ENCODE measurements at places on chromosomes 13 and 19. TPM values are rescaled to one million over a fixed set of nuclear protein-coding genes. Genes with fewer than 3 reads are reported as not detected.

CCNE1 gene
- total RNA-seq: 7.0 TPM

LHB gene
- total RNA-seq: 1.8 TPM

UPK1A gene
- total RNA-seq: not detected

UCHL3 gene
- 56.8 TPM for total RNA-seq

GRCh38 chr19:50638600-50638999 lies 1.1 kb downstream of the SYT3 start:
- DNase-seq: no peak
- H3K4me3 ChIP-seq: no peak overlapping the region
- H3K27me3 ChIP-seq: peaks cover 5% of the 10 kb centered on the region
- H3K4me1 ChIP-seq: no peaks in the 10 kb centered on the region

DNA sequence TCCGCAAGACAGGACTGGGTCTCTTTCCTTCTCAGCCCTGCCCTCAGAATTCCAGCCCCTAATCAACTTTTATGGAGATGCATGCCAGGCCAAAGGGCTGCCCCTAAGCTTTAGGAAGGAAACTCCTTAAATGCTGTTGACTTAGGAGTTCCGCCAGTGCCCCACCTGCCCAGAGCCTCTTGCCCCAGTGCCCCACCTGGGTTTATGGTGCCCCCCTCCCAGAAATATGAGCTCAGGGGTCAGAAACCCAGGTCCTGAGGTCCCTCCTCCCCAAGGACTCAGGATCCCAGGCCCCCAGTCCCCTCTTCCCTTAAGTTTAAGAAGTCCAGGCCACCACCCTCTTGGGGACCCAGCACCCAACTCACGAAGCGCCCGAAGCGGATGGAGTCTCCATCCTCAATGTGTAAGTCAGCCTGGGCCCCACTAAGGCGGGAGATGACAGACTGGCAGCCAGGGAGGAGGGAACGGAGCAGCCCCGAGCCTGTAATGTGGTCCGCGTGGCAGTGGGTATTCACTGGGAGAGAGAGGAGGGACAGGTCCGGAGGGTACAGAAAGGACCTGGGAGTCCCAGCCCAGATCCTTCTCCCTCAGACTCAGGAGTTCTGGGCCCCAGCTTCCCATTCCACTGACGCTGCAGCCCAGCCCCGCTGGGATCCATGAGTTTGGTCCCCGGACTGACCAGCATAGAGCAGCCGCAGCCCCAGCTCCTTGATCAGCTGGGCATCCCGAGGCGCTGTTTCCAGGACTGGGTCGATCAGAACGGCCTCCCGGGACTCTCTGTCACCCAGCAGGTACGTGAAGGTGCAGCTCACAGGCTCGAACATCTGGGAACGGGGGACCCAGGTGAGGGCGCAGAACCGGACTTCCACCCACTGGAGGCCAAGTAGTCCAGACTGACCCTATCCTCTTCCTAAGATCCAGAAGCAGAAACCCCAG lies 897 bp downstream of the ETHE1 start:
- peak overlapping the region; percentile 92 for H3K27ac ChIP-seq
- peaks cover 34% of the 10 kb centered on the region for H3K4me1 ChIP-seq
- peak overlapping the region; percentile 58 for H3K4me3 ChIP-seq
- no peaks in the 10 kb centered on the region for H3K36me3 ChIP-seq
- DNase-seq: peak; percentile 70
- no peaks in the 10 kb centered on the region for H3K27me3 ChIP-seq

DNA sequence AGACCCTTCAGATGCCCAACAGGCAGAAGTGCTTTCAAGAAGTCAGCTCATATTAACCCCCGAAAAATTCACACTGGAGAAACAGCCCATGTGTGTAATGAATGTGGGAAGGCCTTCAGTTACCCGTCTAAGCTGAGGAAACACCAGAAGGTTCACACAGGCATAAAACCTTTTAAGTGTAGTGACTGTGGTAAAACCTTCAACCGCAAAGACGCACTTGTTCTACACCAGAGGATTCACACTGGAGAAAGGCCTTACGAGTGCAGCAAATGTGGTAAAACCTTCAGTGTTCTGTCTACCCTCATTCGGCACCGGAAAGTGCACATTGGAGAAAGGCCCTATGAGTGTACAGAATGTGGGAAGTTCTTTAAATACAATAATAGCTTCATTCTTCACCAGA lies 8.6 kb downstream of the ZNF584 start:
- H3K27ac ChIP-seq: no peak overlapping the region
- H3K27me3 ChIP-seq: no peaks in the 10 kb centered on the region
- H3K36me3 ChIP-seq: peaks cover 39% of the 10 kb centered on the region

DNA sequence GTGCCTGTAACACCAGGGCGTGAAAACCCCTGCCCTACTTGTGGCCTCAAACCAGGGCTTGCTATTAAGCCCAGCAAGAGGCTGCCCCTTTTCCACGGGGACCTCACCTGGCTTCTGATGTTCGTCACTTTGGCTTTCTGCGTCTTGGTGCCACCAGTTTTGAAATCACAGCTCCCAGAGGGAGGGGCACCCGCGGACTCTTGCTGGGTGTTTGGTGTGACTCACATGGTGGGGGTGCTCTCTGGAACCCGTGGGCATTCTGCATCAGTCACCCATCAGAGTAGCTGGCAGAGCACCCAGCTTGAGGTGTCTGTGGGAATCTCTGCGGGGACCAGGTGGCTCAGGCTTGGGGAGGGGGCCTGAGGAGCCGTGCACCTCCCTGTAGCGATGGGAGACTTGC lies 19.2 kb downstream of the SIPA1L3 start:
- H3K36me3 ChIP-seq: no peaks in the 10 kb centered on the region
- H3K27me3 ChIP-seq: no peaks in the 10 kb centered on the region
- no peak overlapping the region for H3K27ac ChIP-seq
- no peak overlapping the region for H3K4me3 ChIP-seq
- H3K4me1 ChIP-seq: no peaks in the 10 kb centered on the region
- DNase-seq: no peak

GRCh38 chr19:55390461-55390880 lies 4.7 kb downstream of the RPL28 start:
- no peaks in the 10 kb centered on the region for H3K27me3 ChIP-seq
- no peak for DNase-seq
- no peaks in the 10 kb centered on the region for H3K36me3 ChIP-seq
- H3K4me3 ChIP-seq: no peak overlapping the region

- H3K4me3 ChIP-seq: no peak overlapping the region
- no peak for DNase-seq
- H3K27me3 ChIP-seq: no peaks in the 10 kb centered on the region
- no peaks in the 10 kb centered on the region for H3K36me3 ChIP-seq
- no peaks in the 10 kb centered on the region for H3K4me1 ChIP-seq
Measured at GRCh38 chr19:42655748-42656147, 61.0 kb upstream of the CEACAM8 start.

DNA sequence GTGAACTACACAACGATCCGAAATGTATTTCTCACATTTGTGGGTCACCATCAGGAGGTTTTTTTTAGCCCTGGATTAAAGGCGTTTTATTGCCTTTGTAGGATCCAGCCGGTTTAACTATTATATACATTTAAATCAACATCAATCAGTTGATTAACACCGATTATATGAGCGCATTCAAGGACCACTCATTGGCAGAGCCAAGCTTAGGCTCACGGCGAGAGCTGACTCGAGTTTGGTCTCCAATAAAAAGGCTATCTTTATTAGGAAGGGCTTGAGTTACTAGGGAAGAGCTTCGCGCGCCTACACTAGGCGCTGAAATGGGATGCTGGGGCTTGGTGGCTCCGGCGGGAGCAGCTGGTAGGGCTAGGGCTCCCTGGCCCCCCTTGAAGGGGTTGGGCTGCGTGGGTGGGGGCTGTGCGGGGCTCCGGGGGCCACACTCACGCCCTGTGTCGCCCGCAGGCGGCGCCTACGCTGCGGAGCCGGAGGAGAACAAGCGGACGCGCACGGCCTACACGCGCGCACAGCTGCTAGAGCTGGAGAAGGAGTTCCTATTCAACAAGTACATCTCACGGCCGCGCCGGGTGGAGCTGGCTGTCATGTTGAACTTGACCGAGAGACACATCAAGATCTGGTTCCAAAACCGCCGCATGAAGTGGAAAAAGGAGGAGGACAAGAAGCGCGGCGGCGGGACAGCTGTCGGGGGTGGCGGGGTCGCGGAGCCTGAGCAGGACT lies 4.2 kb downstream of the PDX1 start:
- H3K4me3 ChIP-seq: no peak overlapping the region
- H3K36me3 ChIP-seq: no peaks in the 10 kb centered on the region
- peaks cover 25% of the 10 kb centered on the region for H3K4me1 ChIP-seq
- peaks cover 98% of the 10 kb centered on the region for H3K27me3 ChIP-seq
- H3K27ac ChIP-seq: no peak overlapping the region
- DNase-seq: no peak

Data from adrenal gland (tissue), 19 donors.